NCI-H2171 treated with DMSO at 0.1 percent for 48 hours (cell line): ENCODE measurements at places on chromosomes 7 and 10.

DNA sequence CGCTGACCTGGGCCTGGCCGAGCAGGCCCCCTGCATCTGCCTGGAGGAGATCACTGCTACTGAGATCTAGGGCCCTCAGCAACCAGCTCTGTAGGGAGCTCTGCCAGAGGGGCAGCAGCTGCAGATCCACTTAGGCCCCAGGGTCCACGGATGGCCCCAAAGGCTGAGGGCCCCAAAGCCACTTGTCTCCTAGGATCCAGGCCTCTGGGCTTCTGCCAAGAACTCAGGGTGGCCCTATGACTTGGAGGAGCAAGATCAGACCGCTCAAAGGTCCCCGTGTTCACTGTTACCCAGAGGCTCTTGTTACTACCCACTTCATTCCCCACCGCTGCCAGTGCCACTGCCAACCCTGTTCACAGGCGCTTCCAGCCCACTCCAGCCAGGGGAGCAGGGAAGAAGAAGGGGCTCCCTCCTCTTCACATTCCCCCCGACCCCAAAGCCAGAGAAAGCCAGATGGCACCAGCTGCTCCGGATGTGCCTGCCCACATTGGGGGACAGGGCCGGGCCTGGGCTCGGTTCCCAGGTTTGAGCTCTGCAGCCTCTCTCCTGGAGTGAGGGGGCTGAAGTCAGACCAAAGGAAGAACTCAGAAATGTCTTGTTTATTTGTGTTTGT lies 7.6 kb downstream of the LZTS2 start:
- no peak for DNase-seq

GRCh38 chr7:138607216-138608126 lies 93.7 kb downstream of the SVOPL start:
- DNase-seq, result no peak

- DNase-seq, result peak; percentile 90
These were observed 69.1 kb downstream of the SCRN1 start for GRCh38 chr7:29920491-29920890.

- DNase-seq, result no peak
These were observed 176.1 kb upstream of the PFKP start for GRCh38 chr10:2891073-2891769.

- DNase-seq, result no peak
These were observed 213.5 kb downstream of the PTPRN2 start for GRCh38 chr7:158374146-158374545.

GRCh38 chr10:126929391-126929790 lies 24.2 kb downstream of the DOCK1 start:
- no peak for DNase-seq
